Left ventricle myocardium superior (tissue), 1 donor: ENCODE measurements at places on chromosomes 3 and 15. TPM values are rescaled to one million over a fixed set of nuclear protein-coding genes. Genes with fewer than 3 reads are reported as not detected.

GRCh38 chr3:45946307-45946706 is 3.0 kb downstream of the CXCR6 start:
- no peak for DNase-seq

GRCh38 chr15:52052066-52052935 is 33.3 kb downstream of the MAPK6 start:
- no peak for DNase-seq

- DNase-seq = no peak
Measured at GRCh38 chr3:65939801-65940246, 98.9 kb downstream of the MAGI1 start.

- DNase-seq = no peak
Measured at GRCh38 chr3:123442125-123442524, 6.8 kb downstream of the ADCY5 start.

DNA sequence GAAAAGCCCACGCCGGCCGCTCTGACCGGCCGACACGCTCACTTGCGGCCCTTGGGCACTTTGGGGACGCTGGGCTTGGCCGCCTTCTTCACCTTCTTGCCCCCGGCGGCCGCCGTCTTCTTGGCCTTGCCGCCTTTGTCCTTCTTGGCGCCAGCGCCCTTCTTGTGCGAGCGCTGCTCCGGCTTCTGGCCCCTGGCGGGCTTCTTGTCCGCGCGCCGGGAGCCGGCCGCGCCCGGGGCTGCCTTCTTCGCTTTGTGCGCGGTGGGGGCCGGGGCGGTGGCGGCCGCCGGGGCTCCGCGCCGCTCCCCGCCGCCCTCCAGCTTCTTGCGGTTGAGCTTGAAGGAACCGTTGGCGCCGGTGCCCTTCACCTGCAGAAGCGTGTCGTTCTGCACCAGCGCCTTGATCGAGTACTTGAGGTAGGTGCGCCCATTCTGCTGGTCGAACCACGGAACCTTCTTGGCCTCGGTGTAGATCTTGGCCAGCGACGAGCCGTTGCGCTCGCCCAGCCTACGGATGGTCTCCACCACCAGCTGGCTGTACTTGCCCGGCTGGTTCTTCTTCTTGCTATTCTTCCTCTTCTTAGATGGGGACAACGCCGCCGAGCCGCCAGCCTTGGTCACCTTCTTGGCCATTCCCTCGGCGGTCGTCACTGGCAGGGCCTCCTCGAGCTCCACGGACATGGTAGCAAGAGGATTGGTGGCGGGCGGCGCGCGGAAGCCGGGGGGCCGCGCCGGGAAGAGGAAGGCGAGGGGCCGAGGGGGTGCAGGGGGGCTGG is 36.7 kb downstream of the HMCES start:
- peak; percentile 62 for DNase-seq

GRCh38 chr3:30691944-30692343 is 85.5 kb downstream of the TGFBR2 start:
- DNase-seq = no peak

GRCh38 chr3:48656061-48656840 is 6.4 kb downstream of the CELSR3 start:
- DNase-seq = peak; percentile 91

DNA sequence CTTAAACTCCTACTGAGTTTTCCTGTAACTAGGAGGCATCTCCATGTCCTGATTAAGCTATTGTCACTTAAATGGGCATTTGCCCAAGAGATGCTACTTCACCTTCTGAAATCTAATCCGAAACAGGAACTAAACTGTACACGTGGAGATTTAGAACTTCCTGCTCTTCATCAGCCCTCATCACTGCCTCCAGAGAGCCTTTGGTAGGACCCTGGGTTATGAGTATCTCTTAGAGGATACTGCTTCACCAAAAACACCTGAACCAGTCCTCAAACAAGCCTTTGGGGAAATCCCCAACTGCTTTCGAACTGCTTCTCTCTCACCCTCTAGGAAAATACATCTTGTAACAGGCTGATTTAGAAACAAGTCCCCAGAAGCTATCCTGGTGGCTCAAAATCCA is 320.3 kb downstream of the GAP43 start:
- no peak for DNase-seq

- no peak for DNase-seq
Measured at GRCh38 chr3:49327485-49327884, 12.4 kb downstream of the USP4 start.

DNA sequence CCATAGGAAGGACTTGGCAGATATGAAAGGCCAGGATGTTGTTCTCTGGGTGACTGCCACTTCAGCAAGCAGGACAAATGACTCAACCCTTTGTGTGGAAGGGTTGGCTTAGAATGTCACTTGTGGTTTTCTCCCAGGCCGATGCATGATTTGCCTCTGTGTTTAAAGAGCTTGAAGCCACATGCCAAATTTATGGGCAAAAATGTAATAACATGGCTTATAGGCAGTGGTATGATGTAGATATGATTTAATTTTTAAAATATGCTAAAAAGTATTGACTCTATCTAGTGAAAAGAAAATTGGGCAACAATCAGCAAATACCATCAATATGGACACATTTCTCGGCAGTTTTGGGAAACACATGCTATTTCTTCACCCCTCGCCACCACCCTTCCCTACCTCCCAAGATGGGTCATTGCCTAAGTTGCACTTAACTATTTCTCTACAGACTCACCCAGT is 114.6 kb downstream of the CYP19A1 start:
- DNase-seq = no peak

- DNase-seq = no peak
Measured at GRCh38 chr3:181534781-181535221, 176.9 kb upstream of the SOX2 start.

DNA sequence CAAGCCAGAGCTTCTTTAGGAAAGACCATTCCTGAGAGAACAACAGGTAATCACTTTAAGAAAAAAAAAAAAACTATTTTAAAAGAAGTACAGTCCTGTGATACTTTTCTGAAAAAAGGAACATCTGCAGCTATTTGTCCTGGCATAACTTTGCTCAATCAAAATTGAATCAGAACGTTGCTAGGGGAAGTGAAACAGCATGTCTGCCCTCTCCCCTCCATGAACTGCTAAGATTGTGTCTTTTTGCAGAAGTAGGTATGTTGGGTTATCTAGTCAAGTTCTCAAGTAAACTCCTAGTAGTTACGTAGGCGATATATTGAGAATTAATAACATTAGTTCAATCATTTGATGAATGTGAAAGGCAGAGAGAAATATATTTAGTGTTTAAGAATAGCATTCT is 1013.3 kb downstream of the TUSC7 start:
- DNase-seq = no peak

DNA sequence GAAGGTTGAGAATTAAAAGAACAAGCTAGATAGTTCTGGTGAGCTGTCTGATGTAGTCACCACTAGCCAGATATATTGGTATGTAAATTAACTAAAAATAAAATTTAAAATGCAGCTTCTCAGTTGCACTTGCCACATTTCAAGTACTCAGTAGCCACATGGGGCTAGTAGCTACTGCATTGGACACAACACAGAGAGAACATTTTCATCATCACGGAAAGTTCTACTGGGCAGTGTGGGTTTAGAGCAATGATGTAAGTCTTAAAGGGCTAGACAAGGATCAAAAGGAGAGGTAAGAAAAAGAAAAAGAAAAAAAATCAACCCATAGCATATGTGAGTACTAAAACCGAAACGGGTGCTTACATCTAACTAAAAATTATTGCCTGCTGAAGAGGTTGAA is 282.4 kb upstream of the LRRFIP2 start:
- no peak for DNase-seq

GRCh38 chr15:77803487-77803886 is 170.8 kb upstream of the LINGO1 start:
- no peak for DNase-seq

DNA sequence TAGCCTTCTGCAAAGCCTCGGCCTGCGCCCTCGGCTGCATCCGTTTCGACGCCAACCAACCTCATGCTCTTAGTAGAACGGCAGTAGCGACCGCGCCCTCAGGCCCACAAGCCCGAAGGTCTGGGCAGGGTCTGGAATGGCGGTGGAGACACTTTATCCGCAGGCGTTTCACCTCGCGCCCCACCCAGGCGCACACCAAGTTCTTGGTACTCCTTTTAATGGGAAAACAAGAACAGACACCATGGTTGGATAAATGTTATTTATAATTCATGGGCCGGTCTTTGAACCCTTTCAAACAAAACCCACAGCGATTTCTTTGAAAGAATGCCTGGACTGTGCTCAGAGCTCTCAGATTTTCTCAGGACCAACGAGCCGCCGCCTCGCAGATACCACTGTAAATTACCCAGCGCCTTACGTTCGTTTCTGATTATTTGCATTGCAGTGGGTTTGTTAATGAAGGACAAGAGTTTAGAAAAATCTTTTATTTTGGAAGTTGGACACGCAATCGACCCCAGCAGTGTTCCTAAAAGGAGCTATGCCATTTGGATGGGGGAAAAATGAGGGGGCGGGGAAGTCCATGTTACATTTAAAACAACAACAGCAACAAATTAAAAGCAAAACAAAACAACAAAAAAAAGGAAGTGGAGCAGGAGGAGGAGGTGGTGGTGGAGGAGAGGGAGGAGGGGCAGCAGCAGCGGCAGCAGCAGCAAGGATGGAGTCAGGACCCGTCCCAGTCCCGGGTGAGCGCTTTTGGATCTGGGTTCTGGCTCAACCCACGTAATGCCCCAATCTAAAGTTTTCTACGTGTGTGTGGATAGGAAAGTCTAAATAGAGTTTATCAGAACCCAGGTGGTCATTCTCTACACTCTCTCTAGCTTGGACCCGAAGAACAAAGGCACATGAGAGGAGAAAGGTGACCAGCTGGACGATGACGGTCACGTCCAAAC is 993 bp upstream of the ISL2 start:
- DNase-seq = no peak

DNA sequence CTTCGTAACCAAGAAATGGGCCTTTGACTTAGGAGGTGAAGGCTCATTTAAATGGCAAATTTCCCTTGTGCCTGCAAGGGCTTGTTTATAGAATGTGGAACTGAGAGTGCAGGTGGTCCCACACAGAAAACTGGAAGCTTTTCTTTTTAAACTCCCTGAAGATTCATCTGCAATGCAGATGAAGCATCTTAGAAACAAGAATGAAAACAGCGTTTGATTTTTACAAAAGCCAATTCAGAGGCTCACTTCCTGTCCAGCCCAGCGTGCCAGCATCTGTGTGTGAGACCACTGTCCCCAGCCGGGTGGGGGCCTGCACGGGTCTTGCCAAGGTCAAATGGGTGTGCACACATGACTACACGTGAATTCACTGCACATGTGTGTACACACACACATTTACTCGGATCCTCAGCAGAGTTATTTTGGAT is 94.7 kb downstream of the LINGO1 start:
- DNase-seq = no peak

DNA sequence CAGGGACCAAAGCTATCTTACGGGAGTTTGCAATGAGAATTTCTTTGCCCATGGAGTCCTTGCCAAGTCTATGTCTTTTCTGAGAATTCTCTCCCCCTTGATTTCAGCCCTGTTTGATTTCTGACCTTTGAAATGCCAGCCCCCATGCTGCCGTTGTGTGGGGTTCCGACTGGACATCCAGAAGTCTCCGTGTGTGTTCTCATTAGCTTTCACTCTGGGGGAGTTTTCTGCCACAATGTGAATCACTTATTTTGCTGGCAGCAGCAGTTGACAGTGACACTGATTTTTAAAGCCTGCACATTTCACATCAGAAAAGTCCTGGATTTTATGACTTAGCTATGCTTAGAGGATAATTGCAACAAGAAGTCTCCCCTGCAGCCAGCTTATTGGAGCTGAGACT is 98.4 kb upstream of the CTDSPL start:
- DNase-seq = no peak

- DNase-seq = no peak
Measured at GRCh38 chr3:193673845-193674244, 80.8 kb downstream of the OPA1 start.

DNA sequence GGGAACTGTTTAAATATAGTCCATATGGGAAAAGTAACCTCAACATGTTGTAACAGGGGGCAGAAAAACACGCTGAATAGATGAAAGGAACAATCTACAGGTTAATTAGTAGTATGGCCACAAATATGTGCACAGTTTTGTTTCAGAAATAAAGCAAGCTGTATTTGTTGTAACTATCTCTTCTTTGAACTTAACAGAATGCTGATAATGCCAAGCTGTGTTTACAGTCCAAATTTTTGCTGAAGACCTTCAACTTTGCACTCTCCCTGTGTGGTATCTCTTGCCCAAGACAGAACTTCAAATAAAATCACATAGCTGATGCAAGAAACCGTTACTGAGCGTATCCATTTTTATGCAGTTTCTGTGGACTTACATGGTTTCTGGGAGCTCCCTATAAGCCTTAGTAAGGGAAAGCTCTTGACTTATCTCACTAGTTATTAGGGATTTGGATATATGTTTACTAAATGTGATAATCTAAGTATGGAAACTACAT is 425.4 kb upstream of the TPRG1 start:
- no peak for DNase-seq

Gene FEZF2
- total RNA-seq = not detected

Gene ROPN1B
- total RNA-seq = 3.7 TPM

Gene SLC35G2
- total RNA-seq = 2.3 TPM

Gene SLC9C1
- total RNA-seq = 2.3 TPM

Gene ARNT2
- total RNA-seq = 4.1 TPM

Gene TEX55
- total RNA-seq = not detected

Gene LDHAL6B
- not detected for total RNA-seq

Gene CCR3
- total RNA-seq = not detected

Gene COX17
- 177 TPM for total RNA-seq

Gene LTF
- 3.7 TPM for total RNA-seq
